Bronchial smooth muscle cell (primary cell): ENCODE measurements at places on chromosomes 1 and 21. TPM values are rescaled to one million over a fixed set of nuclear protein-coding genes. Genes with fewer than 3 reads are reported as not detected.

Gene FAM72D
- total RNA-seq: 0.09 and 0.47 TPM in 2 replicates

Gene TFF3
- 0.94 and 0.95 TPM in 2 replicates for total RNA-seq

Gene TCEA3
- 13.7 and 20.2 TPM in 2 replicates for total RNA-seq

Gene SNRPE
- total RNA-seq: 54.7 and 63.3 TPM in 2 replicates

Gene ANGPTL1
- 3.0 and 3.9 TPM in 2 replicates for total RNA-seq

Gene PGLYRP3
- not detected in 2 replicates for total RNA-seq

Gene CHIA
- 0.26 TPM in 1 of 2 replicates, not detected in the other for total RNA-seq

Gene PODN
- 51.2 and 60.4 TPM in 2 replicates for total RNA-seq

Gene PRRX1
- total RNA-seq: 71.4 and 134 TPM in 2 replicates

Gene ESPN
- total RNA-seq: 0.17 TPM in 1 of 2 replicates, not detected in the other

Gene PCP4
- total RNA-seq: not detected in 2 replicates

Gene MANEAL
- total RNA-seq: 0.32 and 1.8 TPM in 2 replicates

Gene IL19
- not detected in 2 replicates for total RNA-seq

Gene IL12RB2
- not detected in 2 replicates for total RNA-seq

Gene DEPDC1
- total RNA-seq: 0.34 and 2.5 TPM in 2 replicates

Gene MSH4
- 0.16 and 0.52 TPM in 2 replicates for total RNA-seq

Gene ETV3L
- total RNA-seq: not detected in 2 replicates

Gene BTG2
- total RNA-seq: 13.4 and 21.8 TPM in 2 replicates

Gene GBP5
- total RNA-seq: 0.16 TPM in 1 of 2 replicates, not detected in the other

Gene GJB3
- 0.16 and 0.26 TPM in 2 replicates for total RNA-seq

Gene B3GALT5
- 0.17 and 0.32 TPM in 2 replicates for total RNA-seq

Gene ITPKB
- total RNA-seq: 5.2 and 5.9 TPM in 2 replicates

Gene CAMSAP2
- total RNA-seq: 20.0 and 22.1 TPM in 2 replicates

Gene PEA15
- total RNA-seq: 38.8 and 50.3 TPM in 2 replicates

Gene OR10J1
- total RNA-seq: not detected in 2 replicates

Gene DMRTA2
- 0.09 TPM in 1 of 2 replicates, not detected in the other for total RNA-seq

Gene VANGL2
- total RNA-seq: under 0.01 TPM in 1 of 2 replicates, not detected in the other

Gene OR2T29
- total RNA-seq: not detected in 2 replicates

Gene PSMD4
- total RNA-seq: 342 and 409 TPM in 2 replicates

Gene NMNAT2
- total RNA-seq: under 0.01 TPM in 2 replicates

Gene INSRR
- total RNA-seq: under 0.01 TPM in 1 of 2 replicates, not detected in the other

Gene NCF2
- 0.16 and 0.17 TPM in 2 replicates for total RNA-seq

Gene B3GALT2
- total RNA-seq: 0.32 TPM in 1 of 2 replicates, not detected in the other

Gene YOD1
- 3.3 and 3.8 TPM in 2 replicates for total RNA-seq

Gene GPR52
- 0.43 and 0.63 TPM in 2 replicates for total RNA-seq

Gene DNAI4
- 8.4 and 10.8 TPM in 2 replicates for total RNA-seq

Gene HHIPL2
- 0.95 and 2.1 TPM in 2 replicates for total RNA-seq

Gene ZC3H11A
- 53.1 and 58.5 TPM in 2 replicates for total RNA-seq

Gene HCRTR1
- not detected in 2 replicates for total RNA-seq

Gene MAD2L2
- 29.0 and 33.6 TPM in 2 replicates for total RNA-seq

Gene ARTN
- under 0.01 TPM in 1 of 2 replicates, not detected in the other for total RNA-seq

Gene SHE
- under 0.01 TPM in 2 replicates for total RNA-seq

Gene AMY1C
- total RNA-seq: not detected in 2 replicates
